ENCODE measurements at places on chromosomes 7 and 10.

DNA sequence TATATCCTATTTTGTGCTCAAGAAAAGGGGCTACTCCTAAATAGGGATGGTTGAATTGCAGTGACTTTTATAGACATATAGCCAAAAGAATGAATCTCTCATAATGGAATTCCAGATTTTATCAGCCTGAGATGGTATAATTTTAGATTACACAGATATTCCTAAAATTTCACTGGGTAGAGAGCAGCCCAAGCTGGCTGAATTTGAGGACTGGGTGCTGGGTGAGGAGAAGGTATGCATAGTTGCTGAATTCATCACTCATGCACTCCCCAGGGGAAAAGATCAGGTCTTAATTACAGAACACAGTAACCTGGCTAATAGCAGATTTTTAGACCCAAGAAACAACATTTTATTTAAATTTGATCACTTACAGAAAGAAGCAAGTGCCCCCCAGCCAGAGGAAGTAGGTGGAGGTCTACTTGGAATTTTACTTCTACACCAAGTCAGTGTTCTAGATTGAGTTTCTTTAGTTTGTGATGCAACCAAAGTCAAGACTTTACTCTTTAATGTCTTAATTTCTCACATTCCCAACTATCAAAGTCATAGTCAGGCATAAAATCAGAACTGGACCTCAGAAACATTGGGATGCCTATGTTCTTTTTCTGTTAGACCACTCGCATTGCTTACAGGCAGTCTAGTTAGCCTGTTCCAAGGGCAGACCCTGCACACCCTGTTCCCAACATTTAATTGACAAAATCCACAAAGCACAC lies 337.4 kb upstream of the PODXL start:
- no peak for DNase-seq

DNA sequence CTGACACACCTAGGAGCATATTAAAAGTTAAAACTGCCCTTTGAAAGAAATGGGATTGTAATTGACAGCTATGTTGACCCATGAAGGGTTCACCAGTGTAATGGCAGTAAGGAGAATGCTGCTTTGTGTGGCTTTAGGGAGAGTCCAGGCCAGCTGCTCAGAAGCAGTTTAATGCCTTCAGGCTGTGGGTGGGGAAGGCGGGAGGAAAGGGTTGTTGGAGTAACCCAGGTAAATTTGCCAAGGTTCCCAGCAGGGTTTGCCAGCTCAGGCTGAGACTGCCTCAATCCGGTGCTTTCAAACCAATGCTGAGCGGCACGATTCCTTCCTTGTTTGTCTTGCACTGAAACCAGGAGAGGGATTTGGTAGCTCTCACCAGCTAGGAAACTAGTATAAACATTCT lies 637.2 kb downstream of the INHBA start:
- no peak for DNase-seq

GRCh38 chr10:34280599-34281374 lies 534.3 kb downstream of the PARD3 start:
- no peak for DNase-seq

GRCh38 chr7:142301299-142301698 lies 43.4 kb upstream of the PRSS58 start:
- DNase-seq = no peak

DNA sequence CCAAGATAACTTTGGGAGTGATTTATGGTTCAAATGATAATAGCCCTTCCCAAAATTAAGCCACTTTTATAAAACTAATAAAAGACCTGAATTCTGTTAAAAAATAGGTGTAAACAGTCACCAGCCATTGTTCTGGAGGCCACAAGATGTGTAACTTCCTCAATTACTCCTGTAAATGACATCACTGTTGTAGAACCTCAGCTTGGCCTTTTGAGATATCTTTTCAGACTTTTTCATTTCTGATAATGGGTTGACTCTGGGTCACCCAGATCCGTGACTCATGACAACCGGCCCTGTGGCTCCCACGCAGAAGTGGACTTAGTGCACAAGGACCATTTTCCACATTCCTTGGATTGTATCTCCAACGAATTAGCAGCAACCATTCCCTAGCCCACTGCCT lies 106.6 kb downstream of the DKK1 start:
- no peak for DNase-seq

DNA sequence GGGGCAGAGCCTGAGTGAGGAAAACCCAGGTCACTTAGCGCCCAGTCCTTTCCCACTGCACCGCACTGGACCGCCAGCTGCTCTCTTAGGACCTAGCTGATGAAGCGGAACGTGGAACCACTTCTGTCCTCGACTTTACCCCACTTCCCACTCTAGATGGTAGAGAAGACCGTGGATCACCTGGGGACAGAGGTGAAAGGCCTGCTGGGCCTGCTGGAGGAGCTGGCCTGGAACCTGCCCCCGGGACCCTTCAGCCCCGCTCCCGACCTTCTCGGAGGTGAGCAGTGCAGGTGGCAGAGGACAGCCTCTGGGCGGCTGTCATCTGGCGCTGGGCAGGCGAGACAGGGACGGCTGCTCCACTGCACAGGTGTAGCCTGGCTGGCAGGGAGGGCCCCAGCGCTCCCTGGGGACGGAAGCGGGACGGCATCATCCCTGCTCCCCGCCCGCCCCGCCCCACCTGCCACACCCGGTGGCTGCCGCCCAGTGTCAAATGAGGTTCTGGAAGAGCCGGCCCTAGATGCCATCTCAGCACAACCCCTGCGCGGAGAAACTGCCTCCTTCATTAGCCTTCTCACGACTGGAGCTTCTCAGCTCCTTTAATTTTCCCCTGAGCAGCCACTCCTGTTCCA lies 11.7 kb downstream of the PLAC9 start:
- peak; percentile 19 for DNase-seq

GRCh38 chr10:71975087-71975870 lies 11.1 kb downstream of the CHST3 start:
- DNase-seq = no peak

Data from memory B cell (primary cell).